ENCODE measurements at places on chromosomes 1 and 21.

GRCh38 chr1:236261898-236262297 lies 19.9 kb downstream of the ERO1B start:
- DNase-seq, result no peak

GRCh38 chr1:92859400-92860039 lies 27.7 kb downstream of the RPL5 start:
- DNase-seq, result no peak

DNA sequence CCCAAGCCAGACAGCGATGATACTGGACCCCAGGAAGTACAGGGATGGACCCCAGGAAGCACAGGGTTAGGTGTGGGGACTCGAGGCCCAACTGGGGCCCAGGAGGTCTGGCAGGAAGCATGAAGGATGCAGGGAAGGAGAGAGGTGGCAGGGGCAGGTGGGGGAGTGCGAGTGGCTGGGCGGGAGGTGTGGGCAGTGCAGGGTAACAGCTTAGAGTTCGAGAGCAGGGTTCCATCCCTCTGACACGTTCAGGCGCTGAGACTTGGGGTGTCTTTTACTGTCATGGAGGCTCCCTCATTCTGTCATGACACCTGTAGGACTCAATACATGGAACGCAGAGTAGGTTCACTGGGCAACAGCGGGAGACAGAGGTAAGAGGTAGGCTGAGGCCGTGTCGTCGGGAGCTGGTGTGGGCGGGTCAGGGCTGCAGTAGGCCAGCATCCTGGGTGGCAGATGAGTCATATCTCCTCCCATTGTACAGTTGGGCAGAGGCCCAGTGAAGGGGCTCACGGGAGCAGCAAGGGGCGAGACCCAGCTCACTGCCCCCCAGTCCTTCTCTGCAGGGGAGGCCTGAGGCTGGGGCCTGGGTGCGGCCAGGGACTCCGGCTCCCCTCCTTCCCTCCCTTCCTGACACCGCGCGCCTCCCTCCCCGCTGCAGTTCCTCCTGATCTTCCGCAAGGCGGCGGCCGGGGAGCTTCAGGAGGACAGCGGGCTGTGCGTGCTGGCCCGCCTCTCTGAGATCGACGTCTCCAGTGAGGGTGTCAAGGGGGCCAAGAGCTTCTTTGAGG lies 11.6 kb upstream of the CTRC start:
- DNase-seq, result no peak

DNA sequence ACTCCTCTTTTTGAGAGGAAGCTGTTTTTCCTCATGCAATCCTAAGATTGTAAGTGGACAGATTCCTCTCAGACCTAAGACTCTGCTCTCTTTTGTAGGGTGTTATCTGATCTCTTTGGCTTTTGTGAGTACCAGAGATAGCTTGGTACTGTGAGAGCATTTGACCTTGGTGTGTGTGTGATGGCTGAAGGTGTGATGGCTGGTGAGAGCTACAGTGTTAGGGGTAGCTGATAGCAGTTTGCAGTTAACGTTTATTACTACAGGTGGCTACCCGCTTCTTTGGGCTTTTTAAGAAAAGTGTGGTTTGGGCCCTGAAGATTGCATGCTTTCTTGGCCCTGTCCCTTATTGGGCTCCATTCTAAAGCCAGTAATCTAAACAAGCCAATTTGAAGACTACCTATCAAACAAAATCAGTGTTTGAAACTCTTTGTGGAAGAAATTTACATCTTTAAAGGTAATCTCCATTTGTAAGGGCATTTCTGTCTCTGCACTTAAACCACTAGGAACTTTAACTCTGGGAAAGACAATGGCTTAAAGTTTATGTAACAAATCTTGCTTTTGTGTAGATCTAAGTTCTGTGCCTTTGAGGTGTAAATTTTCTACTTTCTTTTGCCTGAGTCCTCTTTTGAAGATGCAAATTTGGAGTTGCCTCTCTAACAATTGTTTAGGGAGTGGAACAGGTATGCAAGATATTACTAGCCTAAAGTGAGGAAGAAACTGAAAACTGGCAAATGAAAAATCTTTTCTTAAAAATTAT lies 85.3 kb upstream of the SERBP1 start:
- DNase-seq, result no peak

GRCh38 chr1:14466006-14466405 lies 132.5 kb upstream of the KAZN start:
- DNase-seq, result no peak

DNA sequence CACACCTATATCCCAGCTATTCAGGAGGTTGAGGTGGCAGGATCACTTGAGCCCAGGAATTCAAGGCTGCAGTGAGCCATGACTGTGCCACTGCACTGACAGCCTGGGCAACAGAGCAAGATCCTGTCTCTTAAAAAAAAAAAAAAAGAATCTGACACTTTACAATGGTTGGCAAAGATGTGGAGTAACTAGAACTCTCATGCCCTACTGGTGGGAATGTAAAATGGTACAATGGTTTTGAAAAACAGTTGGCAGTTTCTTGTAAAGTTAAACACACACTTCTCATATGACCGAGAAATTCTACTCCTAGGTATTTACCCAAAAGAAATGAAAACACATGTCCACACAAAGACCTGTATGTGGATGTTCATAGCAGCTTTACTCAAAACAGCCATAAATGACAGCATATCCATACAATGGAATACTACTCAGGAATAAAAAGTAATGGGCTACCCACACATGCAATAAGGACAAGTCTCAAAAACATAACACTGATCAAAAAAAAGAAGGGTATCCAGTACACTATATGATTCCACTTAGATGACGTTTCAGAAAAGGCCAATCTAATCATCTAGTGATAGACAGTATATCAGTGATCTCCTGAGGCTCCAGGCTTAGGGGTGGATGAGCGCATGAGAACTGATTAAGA lies 58.1 kb downstream of the HLCS start:
- no peak for DNase-seq

DNA sequence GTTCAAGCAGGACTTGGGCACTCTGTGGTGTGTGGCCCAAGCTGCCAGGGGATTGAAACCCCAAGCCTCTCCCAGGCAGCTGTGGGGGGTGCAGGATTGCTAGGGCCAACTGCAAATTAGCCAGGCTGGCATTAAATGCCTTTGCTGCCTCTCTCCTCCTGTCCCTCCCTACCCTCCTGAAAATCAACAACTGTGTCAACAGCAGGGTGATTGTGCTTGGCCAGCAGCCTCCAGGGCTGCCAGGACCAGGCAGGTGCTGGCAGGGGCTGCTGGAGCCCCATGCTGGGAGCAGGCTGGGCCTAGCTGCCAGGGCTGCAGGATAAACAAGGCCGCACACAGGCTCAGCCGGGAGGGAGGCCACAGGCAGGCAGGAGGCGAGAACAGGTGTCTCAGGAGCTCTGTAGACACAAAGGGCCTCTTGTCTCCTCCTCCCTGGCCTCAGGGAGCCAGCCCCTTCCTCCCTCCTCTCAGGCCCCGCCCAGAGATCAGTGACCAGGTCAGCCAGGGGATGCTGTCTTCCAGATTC lies 11.4 kb downstream of the SOX13 start:
- DNase-seq, result no peak

All from stimulated activated CD8-positive, alpha-beta memory T cell treated with anti-CD3 and anti-CD28 coated beads, Interleukin-15, amount 100 ng/mL, for 1 hour (primary cell).